ENCODE measurements at places on chromosomes 2 and 18.

- DNase-seq, result no peak
These were observed 51.9 kb downstream of the PTPRM start for GRCh38 chr18:7618891-7619442.

DNA sequence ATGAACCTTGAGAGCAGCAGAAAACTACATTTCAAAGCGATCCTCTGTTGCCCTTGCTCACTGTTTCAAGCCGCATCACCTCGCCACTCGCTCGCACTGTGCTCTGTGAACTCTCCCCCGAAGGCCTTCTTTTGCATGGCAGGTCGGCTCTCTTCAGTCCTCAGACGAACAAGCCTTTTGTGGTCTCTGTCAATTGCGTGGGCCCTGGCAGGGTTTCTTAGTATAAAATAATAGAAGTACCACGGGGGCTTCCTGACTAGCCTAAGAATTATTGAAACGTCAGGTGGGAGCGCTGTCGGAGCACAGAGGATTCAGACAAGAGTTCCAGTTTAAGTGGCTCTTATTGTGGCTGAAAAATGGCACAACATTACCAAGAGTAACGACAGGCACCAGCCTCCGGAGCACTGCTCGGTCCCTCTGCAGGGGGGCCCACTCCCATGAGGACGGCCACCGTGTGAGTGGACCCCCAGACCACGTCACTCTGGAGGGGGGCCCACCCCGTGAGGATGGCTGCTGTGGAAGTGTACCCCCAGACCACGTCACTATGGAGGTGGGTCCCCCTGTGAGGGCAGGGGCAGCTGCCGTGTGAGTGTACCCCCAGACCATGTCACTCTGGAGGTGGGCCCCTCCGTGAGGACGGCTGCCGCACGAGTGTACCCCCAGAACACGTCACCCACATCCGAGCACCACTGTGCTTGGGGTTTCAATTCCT is 237.7 kb downstream of the HDAC4 start:
- DNase-seq, result no peak

DNA sequence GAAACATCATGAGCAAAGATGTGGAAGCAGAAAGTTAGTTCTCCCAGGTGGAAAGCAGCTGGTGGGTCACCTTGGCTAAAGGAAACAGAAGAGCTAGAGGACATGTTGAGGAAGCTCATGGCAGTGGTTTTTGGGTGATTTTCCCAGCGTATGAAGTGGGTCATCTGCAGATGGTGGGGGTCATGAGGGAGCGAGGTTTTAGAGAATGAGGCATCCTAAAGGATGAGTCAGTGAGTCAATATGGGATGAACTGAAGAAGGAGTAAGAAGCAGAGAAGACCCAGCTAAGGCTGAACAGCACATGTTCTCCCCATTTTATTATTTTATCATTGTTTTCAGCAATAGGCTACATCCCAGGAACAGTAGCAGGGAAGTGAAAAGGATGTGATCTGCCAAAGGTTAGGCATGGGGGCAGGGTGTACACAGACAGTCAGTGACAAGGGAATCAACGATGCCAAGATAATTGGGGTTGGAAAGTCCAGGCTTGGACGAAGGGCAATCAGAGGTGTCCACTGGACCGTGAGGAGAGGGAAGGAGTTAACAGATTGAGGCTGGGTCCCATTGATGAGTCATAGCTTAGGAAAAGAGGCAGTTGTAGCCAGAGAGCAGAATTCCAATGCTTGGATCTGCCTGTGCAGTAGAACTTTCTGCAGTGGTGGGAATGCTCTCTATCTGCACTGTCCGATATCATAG is 289.3 kb upstream of the RAB12 start:
- DNase-seq, result no peak

- DNase-seq, result no peak
These were observed 313.8 kb upstream of the HS6ST1 start for GRCh38 chr2:128632501-128632800.

DNA sequence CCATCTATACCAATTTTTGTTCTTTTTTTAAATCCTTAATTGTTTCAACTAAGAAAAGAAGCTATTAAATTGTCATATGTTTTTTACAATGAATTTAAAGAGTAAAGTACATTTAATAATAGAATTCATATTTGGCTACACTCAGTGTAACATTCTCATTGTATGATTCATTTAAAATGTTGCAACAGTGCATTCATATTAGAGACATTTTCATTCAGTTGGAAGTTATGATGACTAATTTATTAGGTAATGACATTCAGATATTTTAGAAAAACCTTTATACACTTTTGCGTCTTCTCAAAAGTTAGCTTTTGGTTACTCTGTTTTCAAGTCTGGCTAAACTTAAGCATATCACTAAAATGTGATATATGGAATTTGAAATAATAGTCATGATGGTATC is 887.5 kb upstream of the NRXN1 start:
- no peak for DNase-seq

DNA sequence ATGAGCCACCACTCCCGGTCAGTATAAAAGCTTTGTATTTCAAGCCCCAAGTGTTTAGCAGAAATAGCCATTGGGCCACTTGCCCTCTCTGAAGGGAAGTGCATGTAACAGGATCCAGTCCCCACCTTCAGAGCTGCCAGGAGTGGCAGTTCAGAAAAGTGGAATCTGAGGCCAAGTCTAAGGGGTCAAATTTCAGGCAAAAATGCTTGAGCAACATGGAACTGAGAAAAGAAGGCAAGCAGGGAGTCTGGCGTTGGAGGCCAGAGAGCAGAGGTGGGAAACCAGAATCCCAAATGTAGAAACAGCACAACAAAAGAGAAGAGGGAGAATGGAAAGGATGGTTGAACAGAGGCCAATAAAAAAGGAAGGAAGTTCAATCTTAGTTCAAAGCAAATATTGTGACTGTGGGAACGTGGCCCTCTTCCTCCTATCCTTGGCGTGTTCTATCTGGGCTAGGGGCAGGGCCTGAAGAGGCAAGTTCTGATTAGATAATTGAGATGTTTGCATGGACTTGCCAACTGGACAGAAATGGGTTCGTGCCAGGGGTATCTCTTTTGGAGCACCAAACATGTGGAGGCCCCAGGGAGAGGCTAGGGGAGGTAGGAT is 102.2 kb downstream of the AP1S3 start:
- no peak for DNase-seq

DNA sequence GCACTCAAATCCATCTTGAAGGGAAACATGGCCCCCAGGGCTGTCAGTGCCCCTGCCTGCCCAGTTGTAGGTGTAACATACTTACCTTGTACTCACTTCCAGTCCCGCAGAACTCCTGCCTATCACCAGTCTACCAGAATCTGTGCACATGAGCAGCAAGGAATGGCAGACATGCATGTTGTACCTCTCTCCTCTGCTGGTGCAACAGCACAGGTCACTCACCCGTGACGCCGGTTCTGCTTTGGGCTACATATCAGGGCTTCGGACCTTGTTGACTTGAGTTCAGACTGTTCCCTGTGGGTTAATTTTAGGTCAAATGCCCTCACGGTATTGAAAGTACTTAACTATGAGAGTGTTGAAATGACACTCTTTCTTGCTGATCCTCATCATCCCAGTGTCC is 215.7 kb downstream of the TPGS2 start:
- DNase-seq, result no peak

DNA sequence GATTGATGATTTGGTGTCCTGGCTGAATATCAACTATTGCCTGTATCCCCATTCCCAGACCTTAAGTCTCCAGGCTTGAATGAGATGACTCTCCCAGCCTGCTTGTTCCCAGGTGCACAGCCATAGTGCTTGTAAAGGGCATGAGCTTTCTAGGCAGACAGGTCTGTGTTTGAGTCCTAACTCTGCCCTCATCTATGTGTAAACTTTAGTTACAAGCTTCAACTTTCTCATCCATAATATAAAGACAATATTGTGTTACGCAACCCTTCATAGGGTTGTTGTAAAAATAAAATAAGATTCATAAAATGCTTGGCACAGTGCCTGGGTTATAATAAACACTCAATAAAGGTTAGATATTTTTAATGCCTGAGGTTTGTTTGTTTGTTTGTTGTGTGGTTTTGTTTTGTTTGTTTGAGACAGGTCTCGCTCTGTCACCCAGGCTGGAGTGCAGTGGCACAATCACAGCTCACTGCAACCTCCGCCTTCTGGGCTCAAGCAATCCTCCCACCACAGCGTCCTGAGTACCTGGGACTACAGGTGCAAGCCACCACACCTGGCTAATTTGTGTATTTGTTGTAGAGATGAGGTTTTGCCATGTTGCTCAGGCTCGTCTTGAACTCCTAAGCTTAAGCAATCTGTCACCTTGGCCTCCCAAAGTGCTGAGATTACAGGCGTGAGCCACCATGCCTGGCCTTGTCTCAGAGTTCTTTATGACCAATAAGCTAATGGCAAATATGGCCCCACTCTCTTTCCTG is 89.4 kb upstream of the MAPRE2 start:
- no peak for DNase-seq

- DNase-seq, result no peak
These were observed 31.9 kb upstream of the TFPI start for GRCh38 chr2:187586011-187586641.

DNA sequence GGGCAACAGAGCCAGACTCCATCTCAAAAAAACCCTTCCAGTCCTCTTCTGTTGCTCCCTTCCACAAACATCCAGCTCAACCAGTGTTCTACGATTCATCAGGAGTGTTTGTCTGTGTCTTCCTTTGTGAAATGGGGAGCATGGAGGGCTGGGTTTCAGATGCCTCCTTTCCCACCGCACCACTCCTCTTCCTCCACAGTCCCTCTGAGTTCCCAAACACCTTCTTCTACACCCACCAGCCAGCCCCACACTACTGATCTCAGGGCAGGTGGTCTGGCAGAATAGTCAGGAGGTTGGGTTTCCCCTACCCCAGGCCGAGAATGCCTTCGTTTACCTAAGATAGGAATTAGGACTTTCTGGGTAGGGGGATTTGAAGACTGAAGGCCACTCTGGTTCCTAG is 36.9 kb downstream of the NGEF start:
- DNase-seq, result no peak

DNA sequence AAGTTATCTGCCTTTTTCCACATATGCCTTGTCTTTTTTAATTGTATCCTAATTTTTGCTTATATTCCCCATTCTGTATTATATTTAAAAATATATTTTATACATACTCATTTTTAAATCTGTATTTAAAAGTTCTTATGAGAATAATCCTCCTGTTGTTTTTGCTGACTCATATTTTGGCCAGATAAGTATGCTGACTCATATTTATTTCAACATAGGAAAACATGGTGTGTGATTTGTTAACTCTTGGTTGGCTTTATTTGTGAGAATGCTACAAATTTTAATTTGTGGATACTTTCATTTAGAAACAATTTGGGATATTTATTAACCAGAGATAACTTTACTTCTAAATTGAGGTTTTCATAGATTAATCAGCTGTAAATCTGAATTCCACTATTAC is 587.7 kb downstream of the CPS1 start:
- no peak for DNase-seq

DNA sequence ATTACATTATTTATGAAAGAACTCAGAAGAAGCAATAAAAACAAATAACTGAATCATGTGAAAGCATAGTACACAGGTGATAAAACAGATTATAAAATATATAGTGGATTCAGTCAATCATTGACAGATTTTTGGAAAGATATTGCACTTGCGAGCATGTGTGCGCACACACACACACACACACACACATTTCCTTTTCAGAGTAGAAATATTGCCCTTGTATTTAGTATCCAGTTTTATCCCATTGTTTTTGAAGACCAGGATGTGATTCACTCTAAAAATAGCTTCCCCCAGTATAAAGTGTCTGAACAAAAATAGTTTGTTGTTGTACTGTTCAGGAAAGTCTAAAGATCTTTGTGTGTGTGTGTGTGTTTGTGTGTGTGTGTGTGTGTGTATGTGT is 145.5 kb downstream of the CALCRL start:
- DNase-seq, result no peak

DNA sequence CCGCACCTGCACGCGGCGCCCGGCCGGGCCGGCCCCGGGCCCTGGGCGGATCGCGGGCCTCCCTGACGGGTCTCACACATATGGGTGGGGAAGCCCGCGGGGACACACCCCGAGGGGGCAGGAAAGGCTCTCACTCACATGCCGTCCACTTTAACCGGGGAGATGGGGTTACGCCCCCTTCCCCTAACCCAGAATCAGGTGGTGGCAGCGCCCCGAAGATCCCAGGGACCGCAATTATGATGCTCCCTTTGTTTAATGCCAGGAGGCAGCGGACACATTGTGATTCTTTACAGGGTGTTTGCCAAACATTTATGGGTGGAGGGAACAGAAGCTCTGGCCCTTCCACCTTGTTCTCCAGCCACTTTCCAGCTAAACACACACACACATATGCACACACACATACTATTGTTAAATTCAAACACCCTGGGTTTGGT is 424 bp upstream of the ANKRD44 start:
- DNase-seq, result no peak

DNA sequence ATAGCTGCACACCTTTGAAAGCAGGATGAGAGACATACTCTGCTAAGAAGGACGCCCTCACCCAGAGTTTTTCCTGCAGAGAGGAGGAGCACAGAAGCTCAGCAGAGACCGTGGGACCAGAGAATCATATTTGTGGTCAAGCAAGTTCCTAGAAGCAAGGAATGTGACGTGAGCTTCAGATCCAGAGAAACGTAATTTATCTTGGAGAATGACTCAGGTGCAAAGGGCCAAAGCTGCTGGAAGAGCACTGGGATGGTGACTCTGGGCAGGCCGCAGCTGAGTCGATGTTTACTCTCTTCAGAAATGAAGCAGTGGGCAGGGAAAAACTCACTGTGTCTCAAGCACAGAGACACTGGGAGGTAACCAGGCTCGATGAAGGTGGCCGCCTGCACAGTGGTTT is 50.1 kb upstream of the IGFBP2 start:
- no peak for DNase-seq

DNA sequence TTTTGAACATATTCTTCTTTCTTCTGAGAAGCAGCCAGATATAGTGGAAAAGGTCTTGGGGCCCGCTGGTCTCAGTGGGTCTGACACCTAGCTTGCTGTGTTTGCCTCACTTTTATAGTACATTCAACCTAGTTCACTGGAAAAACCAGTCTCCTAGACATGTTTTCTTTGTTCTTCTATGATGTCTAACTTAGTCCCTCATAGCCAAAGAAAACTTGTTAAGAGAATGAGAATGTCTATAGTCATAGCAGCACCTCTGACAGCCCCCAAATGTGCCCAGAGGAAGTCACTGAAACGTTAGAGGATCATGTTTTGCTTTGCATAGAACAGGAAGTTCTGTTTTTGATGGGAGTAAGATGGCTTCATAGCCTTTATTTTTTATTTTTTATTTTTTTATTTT is 40.3 kb downstream of the TNFRSF11A start:
- no peak for DNase-seq

GRCh38 chr2:69935011-69935410 is 20.1 kb downstream of the MXD1 start:
- DNase-seq, result no peak

- no peak for DNase-seq
These were observed 17.7 kb downstream of the QPCT start for GRCh38 chr2:37361994-37362698.

DNA sequence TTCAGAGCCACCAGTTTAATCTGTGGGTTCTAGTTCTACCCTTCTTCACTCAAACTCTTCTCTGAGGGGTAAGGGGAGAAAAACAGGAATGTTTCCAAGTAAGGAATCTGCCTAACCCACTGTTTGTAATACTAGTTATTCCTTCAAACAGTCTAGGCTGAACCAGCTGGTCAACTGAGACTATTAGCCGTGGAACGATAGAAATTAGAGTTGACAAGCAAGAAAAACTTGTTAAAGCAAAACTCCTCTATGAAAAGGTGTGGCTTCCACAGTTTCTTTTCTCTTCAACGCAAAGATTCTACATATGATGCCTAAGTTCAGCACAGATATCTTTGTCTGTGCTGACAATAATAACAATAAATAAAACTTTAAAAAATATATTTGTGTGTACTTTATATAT is 11.5 kb downstream of the PAIP2B start:
- DNase-seq, result no peak

- DNase-seq, result no peak
These were observed 61.7 kb downstream of the TCF7L1 start for GRCh38 chr2:85194780-85195480.
